Right renal pelvis (tissue), 4 donors: ENCODE measurements at places on chromosomes 5 and 9. TPM values are rescaled to one million over a fixed set of nuclear protein-coding genes. Genes with fewer than 3 reads are reported as not detected.

The LIFR gene
- polyA plus RNA-seq: 72.3 TPM

The LHX3 gene
- not detected for polyA plus RNA-seq

GRCh38 chr5:154440540-154440939 lies 5.3 kb upstream of the SAP30L start:
- DNase-seq: no peak

- DNase-seq: no peak
These were observed 102.2 kb upstream of the SLCO6A1 start for GRCh38 chr5:102600964-102601363.

- DNase-seq: no peak
These were observed 26.1 kb upstream of the GLIPR2 start for GRCh38 chr9:36110434-36110833.

- no peak for DNase-seq
These were observed 104.9 kb upstream of the CDH10 start for GRCh38 chr5:24749701-24750100.

GRCh38 chr9:133457748-133458147 lies 2.0 kb upstream of the CACFD1 start:
- no peak for DNase-seq

DNA sequence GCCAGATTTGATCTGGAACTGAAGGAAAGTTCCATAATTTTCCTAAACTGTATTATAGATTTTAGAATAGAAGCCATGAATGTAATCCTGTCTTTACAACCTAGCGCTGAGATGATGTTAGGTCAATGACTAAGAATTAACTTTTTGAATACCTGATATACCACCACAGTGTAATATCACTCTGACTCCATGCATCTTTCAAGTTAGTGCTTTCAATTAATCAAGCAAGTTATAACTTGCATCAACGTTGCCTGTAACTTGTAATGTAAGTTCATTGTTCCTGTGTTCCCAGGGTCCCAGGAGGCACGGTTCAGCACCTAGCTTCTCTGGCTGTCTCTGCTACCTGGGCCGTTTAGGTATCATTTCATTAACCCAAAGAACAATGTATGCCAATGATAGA lies 139.3 kb downstream of the CSNK1G3 start:
- no peak for DNase-seq

- DNase-seq: no peak
These were observed 5.4 kb upstream of the PRR7 start for GRCh38 chr5:177440990-177441780.

DNA sequence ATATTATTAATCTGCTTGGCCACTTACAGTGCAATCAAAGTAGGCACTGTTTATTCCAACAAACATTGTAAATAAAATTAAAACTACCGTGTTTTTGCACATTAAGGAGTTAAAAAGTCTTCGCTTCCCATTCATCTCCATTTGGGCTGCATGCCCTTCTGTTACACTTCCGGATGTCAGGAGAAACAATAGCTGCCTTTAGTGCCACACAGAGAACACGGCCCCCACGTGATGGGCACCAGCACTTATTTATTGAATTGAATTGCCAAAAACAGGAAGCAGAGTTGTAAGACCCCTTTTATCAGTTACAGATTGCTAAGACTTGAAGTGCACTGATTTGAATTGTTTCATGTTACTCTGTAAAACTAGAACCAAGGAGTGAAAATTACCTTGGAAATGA lies 80.4 kb downstream of the LHFPL2 start:
- no peak for DNase-seq

DNA sequence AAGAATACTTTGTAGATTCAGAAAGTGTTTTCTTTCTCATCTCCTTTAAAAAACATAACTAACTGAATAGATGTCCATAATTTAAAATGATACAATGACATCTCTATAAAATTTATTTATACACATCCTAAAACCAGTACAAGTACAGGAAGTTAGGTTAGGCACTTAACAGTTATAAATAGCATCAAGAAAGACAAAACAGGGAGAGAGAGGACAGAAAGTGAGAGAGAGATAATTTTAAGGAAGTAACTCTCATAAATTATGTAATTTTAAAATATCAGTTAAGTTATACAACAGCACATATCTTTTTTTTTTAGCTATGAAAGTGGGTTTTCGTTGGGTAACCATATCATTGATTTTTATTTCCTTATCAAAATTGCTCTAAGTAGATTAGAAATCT lies 1068.6 kb downstream of the TAF11L14 start:
- DNase-seq: no peak

GRCh38 chr5:102843997-102844396 lies 88.9 kb downstream of the PAM start:
- no peak for DNase-seq

GRCh38 chr5:172766287-172767108 lies 4.5 kb downstream of the DUSP1 start:
- DNase-seq: no peak
